ENCODE measurements at places on chromosomes 6 and 20.

DNA sequence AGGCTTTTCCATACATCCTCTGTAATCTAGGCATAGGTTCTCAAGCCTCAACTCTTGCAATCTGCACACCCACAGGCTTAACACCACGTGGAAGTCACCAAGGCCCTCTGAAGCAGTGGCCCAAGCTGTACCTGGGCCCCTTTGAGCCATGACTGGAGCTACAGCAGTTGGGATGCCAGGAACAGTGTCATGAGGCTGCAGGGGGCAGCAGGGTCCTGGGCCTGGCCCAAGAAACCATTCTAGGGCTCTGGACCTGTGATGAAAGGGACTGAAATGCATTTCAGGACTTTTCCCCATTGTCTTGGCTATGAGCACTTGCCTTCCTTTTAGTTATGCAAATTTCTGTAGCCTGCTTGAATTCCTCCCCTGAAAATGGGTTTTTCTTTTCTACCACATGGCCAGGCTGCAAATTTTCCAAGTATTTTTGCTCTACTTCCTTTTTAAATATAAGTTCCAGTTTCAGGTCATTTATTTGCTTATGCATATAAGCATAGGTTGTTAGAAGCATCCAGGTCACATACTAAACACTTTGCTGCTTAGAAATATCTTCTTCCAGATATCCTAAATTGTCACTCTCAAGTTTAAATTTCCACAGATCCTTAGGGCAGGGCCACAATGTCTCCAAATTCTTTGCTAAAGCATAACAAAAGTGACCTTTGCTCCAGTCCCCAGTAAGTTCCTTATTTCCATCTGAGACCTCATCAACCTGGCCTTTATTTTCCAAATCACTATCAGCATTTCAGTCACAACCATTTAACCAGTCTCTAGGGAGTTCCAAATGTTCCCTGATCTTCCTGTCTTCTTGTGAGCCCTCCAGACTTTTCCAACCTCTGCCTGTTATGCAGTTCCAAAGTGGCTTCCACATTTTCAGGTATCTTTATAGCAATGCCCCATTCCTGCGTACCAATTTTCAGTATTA lies 48.6 kb upstream of the CD2AP start:
- DNase-seq, result no peak

GRCh38 chr6:5967594-5967993 lies 39.1 kb downstream of the NRN1 start:
- DNase-seq, result no peak

- no peak for DNase-seq
These were observed 516 bp upstream of the IRF4 start for GRCh38 chr6:390914-391558.

- peak; percentile 45 for DNase-seq
These were observed 197.7 kb downstream of the FAXC start for GRCh38 chr6:99151634-99152346.

DNA sequence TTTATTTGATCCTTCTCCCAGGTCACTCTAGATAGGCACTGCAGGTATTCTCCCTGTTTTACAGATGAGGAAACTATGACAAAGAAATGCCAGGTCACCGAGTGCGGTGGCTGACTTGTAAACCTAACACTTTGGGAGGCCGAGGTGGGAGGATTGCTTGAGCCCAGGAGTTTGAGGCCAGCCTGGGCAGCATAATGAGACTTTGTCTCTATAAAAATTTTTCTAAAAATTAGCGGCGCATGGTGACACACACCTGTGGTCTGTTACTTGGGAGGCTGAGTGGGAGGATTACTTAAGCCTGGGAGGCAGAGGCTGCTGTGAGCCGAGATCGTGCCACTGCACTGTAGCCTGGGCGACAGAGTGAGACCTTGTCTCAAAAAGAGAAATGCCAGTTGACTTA lies 5.1 kb downstream of the RALGAPB start:
- DNase-seq, result no peak

GRCh38 chr20:44020406-44021148 lies 105.9 kb downstream of the TOX2 start:
- DNase-seq, result no peak

All from stimulated activated CD4-positive, alpha-beta T cell treated with anti-CD3 and anti-CD28 coated beads, Interleukin-2, amount 100 ng/mL, for 48 hours (primary cell).